RKO (cell line): ENCODE measurements at places on chromosomes 1 and 21.
A peak's percentile ranks its signal among the peaks of the same experiment; 100 is the strongest.

- DNase-seq, result no peak
Measured at GRCh38 chr1:218273762-218274479, 11.2 kb upstream of the RRP15 start.

GRCh38 chr1:209008586-209008985 lies 574.9 kb upstream of the CAMK1G start:
- no peak for DNase-seq

DNA sequence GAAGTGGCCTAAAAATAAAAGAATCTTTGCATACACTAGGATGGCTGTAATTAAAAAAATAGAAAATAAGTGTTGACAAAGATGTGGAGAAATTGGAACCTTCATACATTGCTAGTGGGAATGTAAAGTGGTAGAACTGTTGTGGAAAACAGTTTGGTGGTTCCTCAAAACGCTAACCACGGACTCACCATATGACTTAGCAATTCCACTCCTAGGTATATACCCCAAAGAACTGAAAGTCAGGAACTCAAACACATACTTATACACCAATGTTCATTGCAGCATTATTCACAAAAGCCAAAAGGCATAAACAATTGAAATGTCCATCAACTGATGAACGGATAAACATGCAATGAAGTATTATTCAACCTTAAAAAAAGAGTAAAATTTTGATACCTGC lies 10.8 kb upstream of the HMGCL start:
- no peak for DNase-seq

DNA sequence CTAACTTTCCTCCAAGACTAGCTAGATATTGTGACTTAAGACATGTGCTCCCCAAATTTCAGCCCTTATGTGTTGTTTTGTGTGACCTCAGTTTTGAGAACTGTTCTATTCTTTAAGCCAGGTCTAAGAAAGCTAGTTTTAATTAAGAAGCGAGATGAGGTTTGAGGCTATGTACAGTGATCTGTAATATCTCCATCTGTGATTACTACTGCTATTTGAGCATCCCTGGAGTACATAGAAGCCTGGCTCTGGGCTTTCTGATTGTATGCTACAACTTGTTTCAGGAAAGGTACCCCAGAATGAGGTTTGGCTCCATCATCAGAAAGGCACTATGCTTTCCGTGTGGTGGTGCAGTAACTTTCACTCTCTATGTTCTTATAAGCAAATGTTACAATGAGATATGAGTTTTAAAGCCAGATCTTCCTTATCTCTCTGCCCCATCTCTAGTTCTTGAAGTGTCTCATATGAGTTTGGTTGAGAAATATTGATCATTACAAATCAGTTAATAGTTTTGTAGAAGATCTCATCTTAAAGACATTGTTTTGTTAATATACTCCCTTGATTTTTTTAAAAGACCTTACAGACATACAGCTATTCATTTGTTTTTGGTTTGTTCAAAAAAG lies 605 bp downstream of the RGS4 start:
- no peak for DNase-seq

GRCh38 chr1:40313329-40313957 lies 3.6 kb downstream of the COL9A2 start:
- DNase-seq, result no peak

DNA sequence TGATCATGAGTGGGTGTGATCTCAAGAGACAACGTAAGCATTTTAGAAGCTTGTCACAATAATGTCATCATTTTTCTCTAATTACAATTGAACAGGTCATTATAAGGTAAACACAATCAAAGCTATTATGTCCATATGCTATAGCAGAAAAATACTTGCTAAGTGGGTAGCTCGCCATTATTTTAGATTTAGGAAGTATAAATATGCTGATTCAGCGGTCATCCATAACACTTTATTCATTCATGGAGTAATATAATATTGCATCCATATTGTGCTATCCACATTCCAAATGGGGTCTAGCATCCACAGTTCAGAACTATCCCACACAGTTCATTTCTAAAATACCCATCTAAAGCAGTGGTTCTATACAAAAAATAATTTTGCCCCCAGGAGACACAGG lies 8.4 kb downstream of the KRTAP15-1 start:
- DNase-seq, result no peak

- DNase-seq, result no peak
Measured at GRCh38 chr21:38490411-38491020, 7.8 kb downstream of the ERG start.

DNA sequence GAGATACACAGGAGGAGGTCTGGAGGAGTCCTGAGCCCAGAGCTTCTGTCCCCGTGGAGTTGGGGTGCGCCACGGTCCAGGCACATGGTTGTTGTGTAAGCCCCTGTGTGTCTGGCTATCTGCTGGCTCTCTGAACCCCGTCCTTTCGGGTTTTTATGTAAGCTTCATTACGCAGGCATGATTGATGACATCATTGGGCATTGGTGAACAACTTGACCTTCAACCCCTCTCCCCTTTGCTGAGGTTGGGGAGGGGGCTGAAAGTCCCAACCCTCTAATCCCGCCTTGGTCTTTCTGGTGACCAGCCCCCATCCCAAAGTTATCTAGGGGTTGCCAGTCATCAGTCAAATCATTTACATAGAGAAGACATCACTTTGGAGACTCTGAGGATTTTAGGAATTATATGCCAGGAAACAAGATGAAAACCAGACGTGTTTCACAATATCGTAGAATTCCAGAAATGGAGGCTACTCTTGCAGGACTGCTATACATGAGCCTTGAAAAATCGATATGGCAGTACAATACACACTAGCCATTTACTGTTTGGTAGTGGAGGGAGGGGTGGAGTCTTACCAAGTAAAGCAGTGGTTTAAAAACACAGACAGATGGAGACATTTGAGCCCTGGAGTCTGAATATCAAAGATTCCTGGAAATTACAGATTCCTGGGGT lies 69.8 kb upstream of the SCAF4 start:
- DNase-seq, result no peak

- DNase-seq, result peak; percentile 81
Measured at GRCh38 chr1:227437495-227438008, 119.3 kb upstream of the CDC42BPA start.

GRCh38 chr1:77438236-77438913 lies 156.6 kb downstream of the AK5 start:
- DNase-seq, result no peak

GRCh38 chr1:115041654-115042053 lies 12.0 kb downstream of the TSHB start:
- peak; percentile 57 for DNase-seq

GRCh38 chr1:82946096-82946605 lies 1052.8 kb downstream of the TTLL7 start:
- DNase-seq, result no peak

DNA sequence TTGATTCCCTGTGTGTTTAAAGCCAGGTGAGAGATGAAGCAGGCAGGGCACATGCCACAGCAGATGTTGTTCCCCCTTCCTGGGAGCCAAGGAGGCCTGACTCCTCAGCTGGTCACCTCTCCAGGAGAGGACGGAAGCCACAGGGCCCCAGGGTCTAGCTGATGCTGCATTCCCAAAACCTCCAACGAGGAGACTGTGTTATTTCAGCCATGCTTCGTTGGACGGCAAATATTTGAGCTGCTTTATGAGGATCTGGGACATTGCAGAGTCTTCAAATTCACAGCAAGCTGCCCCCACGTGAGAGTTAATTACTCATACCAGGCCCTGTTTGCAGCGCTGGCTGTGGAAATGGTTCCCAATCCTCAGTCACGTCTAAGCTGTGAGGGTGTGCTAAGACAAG lies 85.3 kb downstream of the CDC7 start:
- no peak for DNase-seq

DNA sequence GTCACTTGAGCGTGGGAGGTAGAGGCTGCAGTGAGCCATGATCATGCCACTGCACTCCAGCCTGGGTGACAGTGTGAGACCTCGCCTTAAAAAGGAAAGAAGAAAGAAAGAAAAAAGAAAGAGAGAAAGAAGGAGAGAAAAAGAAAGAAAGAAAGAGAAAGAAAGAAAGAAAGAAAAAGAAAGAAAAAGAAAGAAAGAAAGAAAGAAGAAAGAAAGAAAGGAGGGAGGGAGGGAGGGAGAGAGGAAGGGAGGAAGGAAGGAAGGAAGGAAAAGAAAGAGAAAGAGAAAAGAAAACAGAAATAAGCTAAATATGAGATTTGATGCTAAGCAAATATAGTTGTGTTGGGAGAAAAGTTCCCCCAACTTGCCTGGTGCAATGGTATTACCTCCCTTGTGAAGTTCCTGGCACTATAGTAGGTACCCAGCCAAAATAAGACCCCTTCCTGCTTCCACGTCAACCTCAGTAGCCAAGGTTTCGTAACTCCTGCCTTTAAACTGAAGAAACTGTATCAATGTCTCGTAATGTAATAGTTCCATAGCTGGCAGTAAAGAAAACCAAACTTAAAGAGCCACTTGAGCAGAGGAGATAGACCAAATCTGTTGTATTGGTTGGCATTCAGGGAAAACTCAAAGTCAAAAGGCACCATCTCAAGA lies 88.1 kb upstream of the HNRNPU start:
- no peak for DNase-seq

- no peak for DNase-seq
Measured at GRCh38 chr1:152871731-152872126, 6.4 kb upstream of the SMCP start.

- DNase-seq, result no peak
Measured at GRCh38 chr1:70672442-70672888, 261.4 kb downstream of the CTH start.

- no peak for DNase-seq
Measured at GRCh38 chr1:7784492-7785071, 491 bp downstream of the PER3 start.

- DNase-seq, result no peak
Measured at GRCh38 chr1:28921286-28921869, 7.0 kb downstream of the EPB41 start.

GRCh38 chr1:11184973-11185372 lies 4.2 kb upstream of the ANGPTL7 start:
- DNase-seq, result no peak

DNA sequence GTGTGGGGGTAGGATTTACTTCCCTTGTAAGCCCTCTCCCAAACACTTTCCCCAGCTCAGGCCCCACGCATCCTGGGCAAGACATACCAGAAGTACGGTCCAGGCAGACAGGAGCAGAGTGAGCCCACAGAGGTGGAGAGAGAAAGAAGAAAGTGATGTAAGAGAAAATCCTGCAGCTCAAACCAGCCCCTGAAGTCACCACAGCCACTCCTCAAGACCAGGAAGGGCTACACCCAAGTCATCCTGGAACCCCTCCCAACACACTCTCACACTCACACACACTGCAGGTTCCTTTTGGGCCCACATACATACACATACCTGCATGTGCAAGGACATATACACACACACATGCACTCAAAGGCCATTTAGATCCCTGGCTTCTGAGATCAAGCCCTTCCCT lies 106.8 kb downstream of the SYT2 start:
- no peak for DNase-seq

DNA sequence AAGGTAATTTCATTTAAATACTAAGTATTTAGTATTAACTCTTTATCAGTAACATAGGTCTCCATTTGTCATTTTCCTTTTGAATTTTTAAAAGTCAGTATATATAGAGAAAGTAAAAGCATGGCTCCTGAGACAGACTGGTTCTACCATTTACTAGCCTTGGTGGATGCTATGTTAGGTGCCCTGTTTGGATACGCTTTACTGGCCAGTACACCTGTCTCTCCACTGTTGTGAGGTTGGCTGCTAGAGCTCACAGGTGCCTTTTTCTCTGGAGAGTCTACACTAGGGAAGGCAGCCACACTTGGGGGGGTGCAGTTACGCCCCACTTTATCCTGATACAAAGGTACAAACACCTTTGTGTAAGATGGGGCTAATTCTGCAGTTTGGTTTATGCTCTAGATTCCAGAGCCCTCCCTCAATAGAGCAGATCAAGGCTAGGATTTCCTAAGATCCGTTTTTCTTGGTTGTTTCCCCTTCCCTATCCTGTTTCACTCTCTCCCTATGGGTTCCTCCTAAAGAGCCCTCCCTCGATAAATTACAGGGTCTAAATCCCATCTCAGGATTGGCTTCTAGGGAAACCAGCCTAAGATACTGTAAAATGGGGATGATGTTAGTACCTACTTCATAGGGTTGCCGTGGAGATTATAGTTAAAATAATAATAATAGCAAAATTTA lies 5.6 kb upstream of the GPSM2 start:
- no peak for DNase-seq

GRCh38 chr1:165826565-165827267 lies 698 bp upstream of the UCK2 start:
- DNase-seq, result no peak

DNA sequence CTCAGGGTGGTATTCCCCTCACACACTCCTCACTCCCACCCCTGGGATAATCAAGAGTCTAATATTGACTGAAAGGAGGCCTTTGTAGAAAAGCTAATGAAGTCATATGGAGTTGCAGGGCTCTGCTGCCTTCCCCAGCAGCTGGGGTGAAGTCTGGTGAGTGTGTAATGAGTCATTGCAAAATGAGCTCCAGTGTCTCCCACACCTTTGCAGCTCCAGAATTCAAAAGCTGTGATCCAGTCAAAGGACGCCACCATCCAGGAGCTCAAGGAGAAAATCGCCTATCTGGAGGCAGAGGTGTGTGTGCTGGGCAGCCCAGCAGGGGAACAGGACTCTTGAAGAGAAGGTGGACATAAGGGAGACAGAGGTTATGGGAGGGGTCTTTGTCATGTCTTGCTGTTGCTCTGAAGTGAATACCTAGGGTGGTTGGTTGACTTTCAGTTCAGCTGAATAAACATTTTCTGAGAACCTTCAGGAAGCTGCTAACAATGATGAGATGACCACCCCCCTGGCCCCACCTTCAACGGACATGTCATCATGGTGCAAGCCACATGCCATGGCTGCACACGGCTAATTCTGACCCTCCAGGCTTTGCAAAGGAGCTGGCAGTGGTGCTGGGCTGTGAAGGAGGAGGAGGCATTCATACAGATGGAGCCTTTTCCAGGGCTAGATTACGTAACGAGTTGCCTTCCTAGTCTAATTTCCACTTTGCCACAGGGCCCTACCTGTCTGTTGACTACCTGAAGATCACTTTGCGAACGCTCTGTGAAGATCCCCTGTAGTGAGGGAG lies 32.2 kb upstream of the SNX27 start:
- DNase-seq, result peak; percentile 58

GRCh38 chr1:171290621-171291020 lies 23.4 kb upstream of the FMO4 start:
- DNase-seq, result no peak

DNA sequence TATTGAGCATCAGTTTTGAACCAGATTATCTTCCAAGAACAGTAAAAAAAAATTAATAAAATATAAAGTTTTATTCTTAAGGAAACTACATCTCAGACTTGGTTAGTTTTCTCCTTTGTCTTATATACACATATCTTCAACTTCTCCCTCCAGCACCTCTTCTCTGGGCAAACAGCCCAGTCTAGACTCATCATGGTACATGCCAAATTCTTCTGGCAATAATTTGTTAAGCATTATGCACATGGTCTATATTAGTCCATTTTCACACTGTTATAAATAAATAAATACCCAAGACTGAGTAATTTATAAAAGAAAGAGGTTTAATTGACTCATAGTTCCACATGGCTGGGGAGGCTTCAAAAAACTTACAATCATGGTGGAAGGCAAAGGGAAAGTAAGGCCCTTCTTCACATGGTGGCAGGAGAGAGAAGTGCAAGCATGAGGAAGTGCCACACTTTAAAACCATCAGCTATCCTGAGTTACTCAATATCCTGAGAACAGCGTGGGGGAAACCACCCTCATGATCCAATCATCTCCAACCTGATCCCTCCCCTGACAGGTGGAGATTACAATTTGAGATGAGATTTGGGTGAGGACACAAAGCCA lies 108.7 kb upstream of the RNPC3 start:
- DNase-seq, result no peak

GRCh38 chr1:212287261-212287895 lies 2.2 kb downstream of the PPP2R5A start:
- peak; percentile 25 for DNase-seq

- DNase-seq, result peak; percentile 40
Measured at GRCh38 chr1:44707959-44708831, 22.8 kb downstream of the RNU5D-1 start.
